Fibroblast of lung (primary cell): ENCODE measurements at places on chromosomes 3 and 15.

- DNase-seq: peak; percentile 62
Observed at GRCh38 chr3:156356537-156357363, 198.2 kb downstream of the SSR3 start.

- peak; percentile 81 for DNase-seq
Observed at GRCh38 chr3:149376718-149377407, 586 bp downstream of the TM4SF1 start.

- no peak for DNase-seq
Observed at GRCh38 chr3:184784731-184785500, 27.1 kb upstream of the VPS8 start.

- no peak for DNase-seq
Observed at GRCh38 chr3:95235916-95236315, 1173.1 kb downstream of the NSUN3 start.

- no peak for DNase-seq
Observed at GRCh38 chr15:79365765-79366164, 54.9 kb downstream of the TMED3 start.

GRCh38 chr15:80736560-80736959, 41.5 kb downstream of the ABHD17C start:
- peak; percentile 53 for DNase-seq

GRCh38 chr3:175495331-175495730, 636.2 kb downstream of the NAALADL2 start:
- DNase-seq: no peak

DNA sequence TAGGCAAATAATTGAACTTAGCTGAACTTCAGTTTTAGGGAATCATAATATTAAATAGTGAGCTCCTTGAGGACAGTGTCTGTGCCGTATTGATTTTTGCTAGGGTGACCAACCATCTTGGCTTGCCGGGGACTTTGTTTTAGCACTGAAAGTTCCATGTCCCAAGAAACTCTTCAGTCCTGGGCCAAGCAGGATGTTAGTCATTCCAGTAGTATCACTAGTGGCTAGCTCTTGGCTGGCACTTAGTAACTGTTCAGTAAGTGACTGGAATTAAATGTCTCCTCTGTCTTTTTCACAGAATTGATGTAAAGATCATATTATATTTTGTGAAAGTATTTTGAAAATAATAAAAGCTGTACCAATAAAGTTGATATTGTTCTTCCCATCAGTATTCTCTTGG, 42.3 kb downstream of the RSRC1 start:
- peak; percentile 36 for DNase-seq

- DNase-seq: peak; percentile 92
Observed at GRCh38 chr15:82046666-82047452, 1.0 kb upstream of the MEX3B start.

DNA sequence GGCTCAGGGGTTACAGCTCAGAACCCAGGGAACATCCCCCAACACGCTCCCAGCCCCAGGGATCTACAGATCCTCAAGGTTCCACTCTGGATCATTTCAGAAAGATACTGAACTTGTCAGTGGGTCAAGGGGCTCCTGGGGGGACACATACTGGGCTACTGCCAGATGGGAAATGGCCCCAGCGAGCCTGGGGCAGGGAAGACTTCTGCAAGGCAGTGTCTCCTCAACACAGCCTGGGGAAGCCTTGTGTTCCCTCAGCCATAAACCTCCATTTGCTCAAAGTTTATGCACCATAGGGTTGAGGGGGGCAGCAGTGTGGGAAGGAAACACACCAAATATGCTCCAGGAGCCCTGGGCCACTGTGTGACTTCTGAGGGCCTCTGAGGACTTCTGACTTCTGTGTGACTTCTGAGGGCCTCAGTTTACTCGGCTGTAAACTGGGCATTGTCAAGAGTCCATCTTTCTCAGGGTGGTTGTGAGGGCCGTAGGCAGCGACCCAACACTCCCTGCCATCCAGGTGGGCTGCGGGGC, 58.4 kb downstream of the IQSEC1 start:
- no peak for DNase-seq

DNA sequence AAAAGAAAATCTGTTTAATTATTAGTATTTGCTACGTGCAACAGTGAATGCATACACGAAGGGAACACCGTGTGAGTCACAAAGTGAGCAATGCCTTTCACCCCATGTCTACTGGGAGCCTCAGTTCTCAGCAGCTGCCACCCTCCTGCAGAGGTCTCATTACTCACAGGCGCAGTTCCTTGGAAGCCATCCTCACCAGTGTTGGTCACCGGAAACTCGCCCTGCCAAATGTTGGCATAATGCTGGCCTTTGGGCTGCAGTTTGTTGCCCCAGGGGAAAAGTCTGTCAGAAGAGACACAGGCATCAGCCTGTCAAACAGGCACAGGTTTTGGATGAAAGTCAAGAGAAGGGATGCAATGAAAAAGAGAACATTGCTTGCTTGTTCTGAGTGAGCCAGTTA, 50.1 kb downstream of the SUMF1 start:
- peak; percentile 88 for DNase-seq

- DNase-seq: no peak
Observed at GRCh38 chr3:117788506-117788905, 1078.9 kb downstream of the TUSC7 start.

- no peak for DNase-seq
Observed at GRCh38 chr3:26560081-26560480, 62.5 kb upstream of the LRRC3B start.

- no peak for DNase-seq
Observed at GRCh38 chr15:22890296-22890695, 51.8 kb downstream of the NIPA2 start.

- DNase-seq: no peak
Observed at GRCh38 chr3:18046131-18046915, 303.9 kb upstream of the TBC1D5 start.

GRCh38 chr3:159548675-159549335, 439.8 kb upstream of the IL12A start:
- DNase-seq: peak; percentile 46

DNA sequence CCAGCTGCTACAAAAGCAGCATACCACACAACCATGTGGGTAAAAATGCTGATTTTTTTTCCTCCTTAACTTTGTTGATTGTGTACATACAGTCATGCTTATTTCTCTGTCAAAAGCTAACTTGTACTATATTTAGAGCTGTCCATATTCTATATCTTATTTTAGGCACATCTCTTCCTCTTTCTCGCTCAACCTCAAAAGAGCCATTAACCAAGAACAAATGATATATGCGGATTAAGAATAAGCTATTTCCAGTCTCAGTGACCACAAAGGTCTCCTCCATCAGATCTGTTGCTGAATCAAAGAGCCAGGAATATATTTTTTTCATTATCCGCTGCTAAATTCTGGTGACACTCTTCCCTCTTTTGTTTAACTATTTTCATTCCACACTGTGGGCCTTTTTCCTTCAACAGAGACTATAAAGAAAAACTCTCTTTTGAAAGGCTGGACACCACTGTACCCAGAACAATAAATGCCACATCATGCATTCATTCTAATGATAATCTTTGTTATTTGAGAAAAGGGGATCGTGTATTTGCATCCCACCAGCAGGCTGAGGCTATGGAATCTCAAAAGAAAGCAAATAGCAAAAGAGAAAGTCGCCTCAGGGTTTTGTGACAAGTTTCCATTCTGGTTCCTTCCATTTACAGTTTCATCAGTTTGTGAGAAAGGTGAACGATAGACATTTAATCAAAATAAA, 8.0 kb downstream of the TMEM212 start:
- no peak for DNase-seq

GRCh38 chr3:11282250-11283138, 10.3 kb downstream of the ATG7 start:
- no peak for DNase-seq

- DNase-seq: no peak
Observed at GRCh38 chr3:176403531-176403930, 793.8 kb downstream of the TBL1XR1 start.

DNA sequence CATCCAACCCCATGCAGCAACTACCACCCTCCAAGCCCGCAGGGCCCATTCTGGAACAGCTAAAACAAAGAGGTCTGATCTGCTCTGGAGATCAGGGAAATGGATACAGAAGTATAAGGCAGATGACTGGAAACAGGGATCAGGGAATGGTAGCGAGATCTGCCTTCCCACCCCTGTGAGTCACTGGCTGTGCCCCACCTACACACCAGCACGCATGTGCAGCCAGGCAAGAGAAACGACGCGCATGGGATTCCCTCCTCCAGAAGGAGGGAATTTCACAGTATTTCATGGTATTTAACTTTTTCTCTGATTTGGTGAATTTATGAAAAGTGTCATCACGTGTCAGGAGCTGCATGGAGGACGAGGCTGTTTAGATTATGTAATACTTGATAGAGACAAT, 116.7 kb downstream of the ARRDC4 start:
- no peak for DNase-seq

GRCh38 chr3:150253622-150254021, 154.5 kb upstream of the TSC22D2 start:
- DNase-seq: no peak

DNA sequence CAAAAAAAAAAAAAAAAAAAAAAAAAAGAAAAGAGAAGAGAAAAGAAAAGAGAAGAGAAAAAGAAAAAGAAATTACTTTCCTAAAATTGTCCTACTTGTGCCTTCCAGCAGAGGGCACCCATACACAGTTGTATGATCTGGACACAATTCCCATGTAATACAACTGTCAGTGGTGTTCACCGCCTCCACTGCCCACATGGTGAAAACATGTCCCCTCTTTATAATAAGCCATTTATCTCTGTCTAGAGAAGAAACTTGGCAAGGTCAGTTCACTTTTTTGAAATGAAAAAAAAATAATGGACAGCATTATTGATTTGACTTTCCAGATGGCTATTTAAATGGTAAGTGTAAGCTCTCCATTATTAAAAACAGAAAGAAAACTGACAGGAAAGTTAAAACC, 459.4 kb downstream of the GBE1 start:
- DNase-seq: peak; percentile 54

DNA sequence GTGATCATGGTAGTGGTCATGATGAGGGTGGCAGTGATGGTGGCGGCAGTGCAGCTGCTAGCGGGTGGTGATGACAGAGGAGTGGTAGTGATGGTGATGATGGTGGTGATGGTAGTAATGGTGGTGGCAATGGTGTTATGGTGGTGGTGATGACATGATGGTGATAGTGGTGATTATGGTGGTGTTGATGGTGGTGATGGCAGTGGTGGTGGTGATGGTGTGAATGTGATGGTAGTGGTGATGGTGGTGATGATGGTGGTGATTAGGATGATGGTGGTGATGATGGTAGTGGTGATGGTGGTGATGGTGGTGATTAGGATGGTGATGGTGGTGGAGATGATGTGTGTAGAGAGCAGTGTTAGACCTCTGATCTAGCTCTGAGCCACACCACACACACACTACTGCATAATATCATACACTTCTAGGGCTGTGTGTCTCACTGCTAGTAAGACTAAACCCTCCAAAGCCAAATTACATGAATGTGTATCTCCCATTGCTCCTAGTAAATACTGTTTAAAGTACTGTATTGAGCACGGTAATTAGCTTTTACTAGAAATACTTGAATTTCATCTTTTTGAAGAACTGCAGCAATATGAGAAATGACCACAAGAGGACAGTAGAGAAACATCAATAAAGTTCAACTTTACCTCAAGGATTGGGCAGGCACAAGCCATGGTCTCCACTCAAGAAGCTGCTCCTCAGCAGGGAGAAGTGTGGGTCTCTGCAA, 28.8 kb downstream of the TMED3 start:
- DNase-seq: peak; percentile 64

DNA sequence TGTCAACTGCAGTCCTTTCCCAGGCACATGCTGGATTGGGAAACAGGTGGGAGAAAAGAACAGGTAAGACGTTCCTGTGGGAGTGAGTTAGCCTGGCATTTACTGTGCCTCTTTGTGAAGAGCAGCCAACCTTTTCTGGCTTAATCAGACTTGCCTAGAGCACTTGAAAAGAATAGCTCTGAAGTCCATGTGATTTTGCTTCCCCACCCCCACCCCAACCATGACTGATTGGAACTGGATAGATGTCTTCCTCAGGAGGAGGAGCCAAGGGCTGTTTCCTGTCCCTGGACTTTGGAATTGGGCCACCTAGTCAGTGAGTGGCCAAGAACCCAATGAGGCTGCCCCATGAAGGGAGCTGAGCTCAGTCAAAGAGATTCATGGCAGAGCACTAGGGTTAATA, 4.7 kb upstream of the TMEM41A start:
- DNase-seq: no peak

DNA sequence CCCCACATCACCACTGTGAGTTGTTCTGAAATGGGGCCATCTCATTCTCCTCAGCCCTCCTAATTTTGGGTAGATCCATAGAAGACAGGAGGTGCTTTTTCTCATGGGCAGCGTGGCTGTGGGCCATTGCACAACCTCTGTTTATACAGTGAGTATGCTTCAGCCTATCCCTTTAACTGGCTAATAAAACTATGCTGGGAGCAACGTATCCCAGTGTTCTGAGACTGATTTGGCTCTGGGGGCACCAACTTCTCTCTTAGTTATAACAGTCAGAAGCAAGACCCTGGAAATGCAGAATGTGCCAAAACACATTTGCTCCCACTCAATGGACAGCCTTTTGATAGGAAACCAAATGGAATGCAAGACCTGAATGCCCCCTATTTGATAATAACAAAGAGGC, 97.1 kb upstream of the ICE2 start:
- DNase-seq: peak; percentile 41
